Kidney (tissue), 22 donors: ENCODE measurements at places on chromosomes 12 and 14. TPM values are rescaled to one million over a fixed set of nuclear protein-coding genes. Genes with fewer than 3 reads are reported as not detected.
A peak's percentile ranks its signal among the peaks of the same experiment; 100 is the strongest.

PRH1 gene
- 3.2 TPM for polyA plus RNA-seq

DNA sequence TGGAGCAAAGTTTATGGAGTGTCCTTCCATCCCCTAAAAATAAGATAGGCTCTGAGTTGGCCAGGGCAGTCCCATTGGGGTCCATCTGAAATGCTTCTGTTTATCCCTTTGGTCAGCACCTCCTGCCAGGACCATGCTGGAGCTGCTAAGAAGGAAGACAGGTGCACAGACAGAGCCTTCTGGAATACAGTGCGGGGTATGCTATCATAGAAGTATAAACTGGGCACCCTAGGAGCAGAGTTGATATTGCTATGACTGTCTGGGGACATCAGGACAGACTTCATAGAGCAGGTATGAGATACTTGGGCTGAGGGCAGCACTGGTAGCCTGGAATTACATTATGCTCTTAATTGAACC lies 170.4 kb upstream of the HIF1A start:
- no peak for DNase-seq

- DNase-seq: no peak
Measured at GRCh38 chr14:89755816-89756215, 198.7 kb downstream of the EFCAB11 start.

- no peak for DNase-seq
Measured at GRCh38 chr14:25048170-25049016, 1.6 kb downstream of the STXBP6 start.

LRCOL1 gene
- polyA plus RNA-seq: 1.0 TPM

GRCh38 chr12:16150276-16150675 lies 127.2 kb downstream of the SLC15A5 start:
- DNase-seq: no peak

RHOJ gene
- polyA plus RNA-seq: 4.0 TPM

DNA sequence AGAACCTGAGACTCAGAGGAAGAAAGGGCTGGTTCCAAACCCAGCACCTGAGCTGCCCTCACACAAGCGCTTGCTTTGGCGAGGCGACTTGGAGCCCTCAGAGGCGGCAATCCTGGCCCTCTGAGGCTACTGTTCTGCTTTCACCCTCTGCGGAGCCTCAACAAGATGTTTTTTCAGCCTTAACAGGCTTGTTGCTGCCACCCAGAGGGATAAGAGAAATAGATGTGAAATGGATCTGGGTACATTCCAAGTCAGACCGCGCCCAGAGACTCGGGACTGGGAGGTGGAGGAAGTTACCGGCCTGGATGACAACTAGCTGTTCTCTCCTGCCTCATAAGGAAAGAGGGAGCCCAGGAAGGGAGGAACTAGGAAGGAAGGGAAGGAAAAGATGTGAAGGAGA lies 89.6 kb downstream of the TTC7B start:
- DNase-seq: peak; percentile 80

SOCS4 gene
- polyA plus RNA-seq: 6.0 TPM

KRT82 gene
- not detected for polyA plus RNA-seq

GRCh38 chr14:28902930-28903329 lies 136.3 kb downstream of the FOXG1 start:
- DNase-seq: no peak

DNA sequence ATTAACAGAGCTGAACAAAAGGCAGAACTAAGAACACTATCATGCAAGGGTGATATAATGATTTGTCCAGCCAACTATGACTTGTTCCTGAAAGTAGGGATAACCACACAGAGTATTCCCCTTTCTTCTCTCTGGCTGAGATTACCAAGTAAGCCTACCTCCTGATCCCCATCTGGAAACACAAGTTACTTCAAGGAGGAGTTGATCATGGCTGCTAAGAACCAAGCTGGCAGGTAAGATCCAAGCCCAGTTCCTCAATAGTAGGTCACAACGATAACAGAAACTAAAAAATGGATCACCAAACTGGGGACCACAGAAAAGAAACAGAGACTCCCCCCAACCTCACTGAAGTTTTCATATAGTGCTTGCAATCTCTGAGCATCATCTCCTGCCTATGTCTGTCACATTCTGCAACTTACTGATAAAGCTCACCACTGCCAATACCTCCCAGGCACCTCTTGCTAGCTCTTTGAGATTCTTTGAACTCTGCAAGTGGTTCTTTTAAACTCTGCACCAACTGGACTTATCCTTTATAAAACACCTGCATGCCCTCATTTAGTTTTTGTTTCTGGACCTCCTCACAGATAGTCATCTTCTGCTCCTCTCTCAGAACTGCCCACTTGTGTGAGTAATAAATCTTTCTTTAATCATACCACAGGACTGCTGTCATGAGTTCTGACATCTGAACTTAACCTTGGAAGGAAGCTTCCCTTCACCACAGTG lies 76.6 kb downstream of the LRP6 start:
- no peak for DNase-seq

GRCh38 chr12:71439613-71440344 lies at the start of gene LGR5:
TSS of gene LGR5 (plus strand) at chr12:71439798. CDS start at chr12:71440081, 283 bp downstream.
- peak; percentile 89 for DNase-seq

DNA sequence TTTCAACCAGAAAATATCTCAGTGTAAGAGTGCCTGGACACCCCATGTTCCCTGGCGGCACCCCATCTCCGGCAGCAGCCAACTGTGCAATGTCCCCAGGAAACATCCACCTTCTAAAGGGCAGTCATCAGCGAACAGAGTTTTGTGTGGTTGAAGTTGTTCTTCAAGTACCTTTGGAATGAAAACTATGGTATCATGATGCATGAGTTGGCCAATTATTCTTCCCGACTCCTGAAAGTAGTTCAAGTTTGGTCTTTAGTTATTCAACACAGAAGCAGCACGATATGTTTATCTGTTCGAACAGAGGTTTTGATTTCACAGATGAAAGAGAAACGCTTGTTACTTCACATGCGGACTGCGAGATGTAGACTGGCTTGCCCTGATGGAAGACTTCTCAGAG lies 21.1 kb upstream of the TTC7B start:
- no peak for DNase-seq

CFAP251 gene
- polyA plus RNA-seq: 2.9 TPM

CEBPE gene
- not detected for polyA plus RNA-seq

DNA sequence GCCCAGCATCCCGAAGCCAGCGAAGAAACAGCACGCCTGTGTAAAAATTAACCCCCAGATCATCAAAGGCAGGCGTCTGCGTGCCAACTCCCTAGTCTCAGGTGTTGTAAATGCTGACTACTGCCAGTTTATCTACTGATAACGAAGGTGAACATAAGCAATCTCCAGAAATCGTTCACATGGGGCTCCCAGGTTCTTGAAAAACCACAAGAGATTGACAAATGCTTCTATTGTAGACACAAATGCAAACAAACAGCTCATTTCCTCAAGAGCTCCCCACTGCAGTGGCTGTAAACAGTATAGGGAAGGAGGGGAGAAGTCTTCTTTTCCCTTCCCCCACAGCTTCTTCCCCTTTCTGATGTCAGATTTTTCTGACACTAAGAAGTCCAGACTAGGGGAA lies 5.3 kb upstream of the PLEKHG3 start:
- DNase-seq: no peak

GRCh38 chr12:28486521-28486920 lies 296.3 kb downstream of the CCDC91 start:
- peak; percentile 4 for DNase-seq

- DNase-seq: no peak
Measured at GRCh38 chr12:109711596-109712461, 1.8 kb upstream of the FAM222A start.

DNA sequence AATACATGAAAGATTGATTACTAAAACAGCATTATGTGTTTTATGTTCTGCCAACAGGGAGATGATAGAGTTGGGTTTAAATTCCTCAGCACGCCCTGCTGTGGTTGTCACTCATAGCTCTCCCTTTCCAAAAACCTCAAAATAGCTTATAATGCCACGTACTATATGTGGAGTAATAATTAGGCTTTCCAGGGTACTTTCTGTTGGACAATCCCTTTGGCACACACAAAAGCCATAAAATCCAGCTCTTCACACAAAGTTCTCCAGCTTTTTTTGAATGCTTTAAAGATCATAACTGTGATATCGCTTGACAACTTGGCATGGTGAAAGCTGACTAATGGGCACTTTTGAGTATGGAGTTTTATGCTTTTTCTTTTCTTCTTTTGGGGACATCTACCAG lies 145.3 kb upstream of the DCN start:
- no peak for DNase-seq

DNA sequence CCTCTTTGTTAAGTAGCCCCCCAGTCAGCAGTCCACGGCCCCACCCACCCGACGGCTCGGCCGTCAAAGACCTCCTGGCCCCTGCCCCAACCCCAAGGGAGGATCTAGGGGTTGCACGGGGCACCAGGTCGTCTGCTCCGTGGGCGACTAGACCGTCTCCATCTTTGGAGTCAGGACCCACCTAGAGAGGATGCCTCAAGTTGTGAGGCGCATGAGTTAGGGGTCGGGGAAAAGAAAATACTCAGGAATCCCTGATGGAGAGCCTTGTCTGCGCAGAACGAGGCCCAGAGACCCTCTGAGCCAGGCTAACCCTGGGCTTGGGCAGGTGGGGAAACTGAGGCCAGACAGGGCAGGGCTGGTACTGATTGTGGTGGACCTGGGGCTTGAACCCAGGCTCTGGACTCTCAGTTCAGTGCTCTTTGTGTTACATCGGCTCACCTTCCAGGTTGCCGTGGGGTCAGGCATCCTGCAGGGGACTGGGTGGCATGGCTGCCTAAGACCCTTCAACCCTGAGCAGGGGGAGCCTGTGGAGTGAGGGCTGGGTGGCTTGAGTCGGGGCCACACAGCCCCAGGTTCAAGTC lies 839 bp downstream of the OTUB2 start:
- DNase-seq: no peak

TRMT5 gene
- polyA plus RNA-seq: 5.6 TPM

HELB gene
- 0.41 TPM for polyA plus RNA-seq

DNA sequence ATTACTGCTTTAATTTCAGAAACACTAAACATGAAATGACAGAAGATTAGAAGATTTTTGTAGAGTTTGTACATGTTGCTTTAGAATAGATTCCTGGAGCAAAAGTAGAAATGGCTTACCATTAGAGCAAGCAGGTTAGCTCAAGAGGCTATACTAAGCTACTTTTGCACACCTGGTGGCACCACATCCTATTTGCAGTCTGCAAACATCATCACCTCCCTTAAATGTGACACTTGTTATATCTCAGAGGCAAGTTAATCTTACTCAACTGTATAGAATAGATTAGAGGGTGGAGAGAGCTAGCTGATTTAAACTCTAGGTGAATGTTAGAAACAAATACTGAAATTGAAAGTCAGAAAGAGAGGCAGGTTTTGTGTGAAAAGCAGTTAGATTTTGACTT lies 30.7 kb upstream of the OR4E1 start:
- no peak for DNase-seq

GRCh38 chr12:131131808-131132117 lies 178.1 kb downstream of the ADGRD1 start:
- no peak for DNase-seq

DNA sequence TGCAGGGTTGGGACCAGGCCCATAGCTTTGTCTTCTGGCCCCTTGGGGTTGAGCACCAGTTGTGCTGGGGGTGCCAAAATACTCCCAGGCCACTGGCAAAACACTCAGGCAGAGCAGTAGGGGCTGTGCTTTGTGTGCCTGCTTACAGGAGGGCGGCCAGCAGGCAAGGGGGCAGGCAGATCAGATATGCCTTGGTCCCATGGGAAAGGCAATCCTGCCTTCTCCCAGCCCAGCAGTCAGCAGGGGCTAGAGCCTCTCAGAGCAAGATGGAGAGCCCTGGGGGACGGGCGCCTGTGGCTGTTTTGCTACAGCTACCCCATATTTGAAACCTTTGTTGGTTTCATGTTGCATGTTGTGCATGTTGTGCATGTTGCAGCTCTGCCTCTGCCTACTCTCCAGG lies 36.2 kb upstream of the TMX1 start:
- DNase-seq: no peak

APOF gene
- not detected for polyA plus RNA-seq

DNA sequence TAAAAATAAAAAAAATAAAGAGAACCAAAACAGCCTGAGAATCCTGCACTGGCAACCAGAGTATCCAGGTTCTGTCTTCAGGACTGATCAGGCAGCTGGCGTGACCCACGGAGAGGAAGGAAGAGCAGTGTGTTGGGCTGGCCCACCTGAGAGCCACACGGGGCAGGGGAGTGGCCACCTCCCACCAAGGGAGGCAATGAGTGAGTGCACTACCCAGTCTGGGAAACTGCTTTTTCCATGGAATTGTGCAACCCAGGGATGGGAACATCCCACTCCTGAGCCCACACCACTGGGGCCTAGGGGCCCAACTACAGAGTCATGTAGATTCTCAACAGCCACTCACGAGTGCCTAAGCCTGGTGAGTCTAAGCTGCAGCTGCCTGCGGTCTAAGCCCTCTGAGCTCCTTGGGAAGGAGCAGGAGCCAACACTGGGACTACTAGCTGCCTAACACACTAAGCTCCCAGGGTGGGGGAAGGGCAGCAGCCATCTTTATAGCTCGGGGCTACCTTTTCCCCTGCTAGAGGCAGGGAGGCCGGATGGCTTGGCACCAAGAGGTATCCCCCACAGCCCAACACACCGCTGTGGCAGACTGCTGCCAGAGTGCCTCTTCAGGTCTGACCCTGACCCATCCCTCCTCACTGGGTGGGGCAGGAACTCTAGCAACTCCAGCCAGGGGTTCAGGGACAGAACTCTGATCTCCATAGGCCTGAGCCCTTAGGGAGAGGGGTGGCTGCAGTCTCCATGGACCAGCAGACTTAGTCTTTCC lies 610.9 kb downstream of the RERGL start:
- DNase-seq: no peak

GRCh38 chr14:46920542-46920941 lies 269.0 kb upstream of the RPL10L start:
- DNase-seq: no peak

DNA sequence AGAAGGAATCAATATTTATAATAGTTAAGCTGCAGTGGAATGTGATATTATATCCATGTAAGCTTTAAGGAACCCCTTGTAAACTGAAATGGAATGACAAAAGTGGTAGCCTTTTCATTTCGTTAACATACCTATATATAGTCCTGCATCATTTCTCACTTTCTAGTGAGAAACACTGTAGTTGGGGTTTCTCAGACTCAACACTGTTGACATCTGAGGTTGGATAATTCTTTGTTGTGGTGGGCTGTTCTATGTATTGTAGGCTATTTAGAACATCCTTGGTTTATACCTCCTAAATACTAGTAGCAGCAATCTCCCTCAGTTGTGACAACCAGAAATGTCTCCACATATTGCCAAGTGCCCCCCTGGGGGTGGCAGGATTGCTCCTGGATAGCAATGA lies 79.1 kb downstream of the RAD52 start:
- no peak for DNase-seq

DNA sequence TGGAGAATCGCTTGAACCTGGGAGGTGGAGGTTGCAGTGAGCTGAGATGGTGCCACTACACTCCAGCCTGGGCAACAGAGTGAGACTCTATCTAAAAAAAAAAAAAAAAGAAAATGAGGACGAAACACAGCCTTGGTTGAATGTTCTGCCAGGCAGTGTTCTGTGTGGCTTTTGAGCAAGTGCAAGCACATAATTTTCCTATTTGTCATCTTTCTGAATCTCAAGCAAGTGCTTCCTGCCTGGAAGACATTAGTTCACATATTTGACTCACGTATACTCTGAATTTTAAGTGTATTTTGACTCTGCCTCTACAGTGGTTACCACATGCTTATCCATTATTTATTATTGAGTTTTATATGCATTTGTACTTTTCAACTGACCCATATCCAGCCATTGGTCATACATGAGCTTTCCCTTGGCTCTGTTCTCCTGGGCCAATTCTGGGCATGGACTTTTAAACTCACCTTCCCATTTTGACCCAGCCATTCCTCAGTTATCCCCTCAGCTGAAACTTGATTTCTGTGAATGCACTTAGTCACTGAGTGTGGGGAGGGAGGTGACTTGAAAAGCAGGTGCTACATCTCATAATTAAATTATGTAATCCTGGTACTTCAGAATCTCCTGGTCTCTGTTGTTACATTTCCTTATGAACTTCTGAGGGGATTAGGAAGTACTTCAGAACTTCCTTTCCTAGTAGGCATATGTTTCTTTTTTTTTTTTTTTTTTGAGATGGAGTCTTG lies 8.1 kb downstream of the OR10G2 start:
- DNase-seq: no peak
